Memory B cell (primary cell): ENCODE measurements at places on chromosomes 3 and 15.
A peak's percentile ranks its signal among the peaks of the same experiment; 100 is the strongest.

GRCh38 chr3:54831112-54831511, 96.7 kb downstream of the LRTM1 start:
- H3K4me1 ChIP-seq = no peaks in the 10 kb centered on the region
- H3K36me3 ChIP-seq = no peaks in the 10 kb centered on the region
- no peak overlapping the region for H3K4me3 ChIP-seq
- no peak for DNase-seq
- H3K27me3 ChIP-seq = no peaks in the 10 kb centered on the region

- H3K27me3 ChIP-seq = peaks cover 6% of the 10 kb centered on the region
- no peak overlapping the region for H3K27ac ChIP-seq
- no peaks in the 10 kb centered on the region for H3K4me1 ChIP-seq
- H3K36me3 ChIP-seq = no peaks in the 10 kb centered on the region
- no peak for DNase-seq
- H3K4me3 ChIP-seq = no peak overlapping the region
Observed at GRCh38 chr15:31606194-31606669, 279.6 kb downstream of the KLF13 start.

DNA sequence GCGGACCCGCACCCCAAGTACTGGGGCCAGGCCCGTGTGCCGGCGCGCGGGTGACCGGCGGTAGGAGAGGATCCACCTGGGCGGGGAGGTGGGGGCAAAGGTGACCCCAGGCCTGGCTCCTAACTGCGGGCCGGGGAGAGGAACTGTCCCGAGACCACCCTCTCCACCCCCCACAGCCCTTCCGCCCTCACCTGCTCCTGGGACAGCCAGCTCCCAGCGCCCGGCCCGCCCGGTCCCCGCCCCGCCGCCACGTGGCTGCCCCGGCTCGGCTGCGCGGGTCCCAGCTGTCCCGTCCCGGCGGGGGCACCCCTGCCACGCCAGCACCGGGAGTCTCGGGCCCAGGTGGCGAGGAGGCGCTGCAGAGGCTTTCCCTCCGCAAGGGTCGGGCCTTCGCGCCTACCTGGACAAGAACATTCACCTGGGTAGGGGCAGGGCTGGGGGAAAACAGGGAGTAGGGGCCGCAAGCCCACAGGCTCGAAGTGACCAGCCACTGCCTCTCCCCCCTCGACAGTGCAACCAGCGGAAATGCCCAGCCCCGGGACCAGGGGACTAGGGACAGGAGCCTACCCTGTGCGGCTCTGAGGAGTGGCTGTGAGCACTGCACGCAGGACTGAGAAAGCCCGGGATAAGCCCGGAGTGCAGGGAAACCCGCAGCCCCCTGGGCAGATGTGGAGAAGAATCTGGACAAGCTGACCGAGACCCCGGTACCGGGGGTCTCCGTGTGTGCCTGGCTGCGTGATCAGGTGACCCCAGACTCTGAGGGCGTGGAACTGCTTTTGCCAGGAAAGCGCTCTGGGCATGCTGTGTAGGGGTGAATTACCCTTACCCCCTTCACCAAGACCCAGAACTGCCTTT, at the start of gene SLC12A8:
Gene SLC12A8 (minus strand): TSS at position 240 of the 855 bp plus-strand sequence. CDS start 1,399 bp downstream, outside the sequence.
- DNase-seq = peak; percentile 23
- H3K27ac ChIP-seq = no peak within 1 kb of the TSS
- peaks cover 10% of the 10 kb centered on the region for H3K4me1 ChIP-seq
- H3K4me3 ChIP-seq = peak within 1 kb of the TSS; percentile 78

GRCh38 chr3:149790698-149791097, 1.7 kb downstream of the ANKUB1 start:
- no peaks in the 10 kb centered on the region for H3K36me3 ChIP-seq
- H3K4me1 ChIP-seq = no peaks in the 10 kb centered on the region
- H3K4me3 ChIP-seq = no peak overlapping the region
- no peak overlapping the region for H3K27ac ChIP-seq
- no peak for DNase-seq

DNA sequence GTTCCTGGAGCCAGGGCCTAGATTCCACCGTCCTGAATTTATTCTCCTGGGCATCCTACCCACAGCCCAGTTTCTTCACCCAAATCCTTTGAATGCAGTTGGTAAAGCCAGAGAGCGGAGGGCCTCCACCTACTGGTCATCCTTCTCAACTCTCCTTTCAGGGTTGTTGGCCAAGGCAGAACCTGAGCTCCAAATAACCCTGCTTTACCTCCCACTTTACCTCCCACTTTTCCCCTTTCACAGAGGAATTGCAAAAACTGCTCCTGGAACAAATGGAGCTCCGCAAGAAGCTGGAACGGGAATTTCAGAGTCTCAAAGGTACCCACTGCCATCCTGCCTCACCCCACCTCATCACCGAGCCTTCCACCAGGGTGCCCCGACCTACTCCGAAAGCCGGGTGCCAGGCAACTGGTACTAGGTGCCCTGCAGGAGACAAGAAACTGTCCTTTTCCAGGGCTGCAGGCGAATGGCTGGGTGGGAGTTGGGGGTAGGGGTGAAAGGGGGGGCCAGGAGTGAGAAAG, 6.8 kb downstream of the SKOR1 start:
- H3K27me3 ChIP-seq = peaks cover 28% of the 10 kb centered on the region
- DNase-seq = no peak
- peaks cover 25% of the 10 kb centered on the region for H3K4me1 ChIP-seq
- no peak overlapping the region for H3K4me3 ChIP-seq
- H3K36me3 ChIP-seq = peaks cover 2% of the 10 kb centered on the region
